ENCODE measurements at places on chromosomes 2 and 18. TPM values are rescaled to one million over a fixed set of nuclear protein-coding genes. Genes with fewer than 3 reads are reported as not detected.

KIF5C gene
- polyA plus RNA-seq = 0.16 TPM

ITPRIPL1 gene
- polyA plus RNA-seq = 1.4 TPM

RIT2 gene
- polyA plus RNA-seq = not detected

AOX1 gene
- 2.8 TPM for polyA plus RNA-seq

PGAP1 gene
- 2.2 TPM for polyA plus RNA-seq

PAX8 gene
- 4.0 TPM for polyA plus RNA-seq

NEU2 gene
- polyA plus RNA-seq = not detected

DIS3L2 gene
- polyA plus RNA-seq = 23.3 TPM

NETO1 gene
- polyA plus RNA-seq = not detected

TEKT4 gene
- 0.02 TPM for polyA plus RNA-seq

EMILIN2 gene
- polyA plus RNA-seq = 1.3 TPM

MROH2A gene
- polyA plus RNA-seq = 0.22 TPM

IL36A gene
- polyA plus RNA-seq = 394 TPM

IL36B gene
- polyA plus RNA-seq = 1.5 TPM

SERPINB3 gene
- 870 TPM for polyA plus RNA-seq

ZNF521 gene
- polyA plus RNA-seq = 0.79 TPM

XPO1 gene
- polyA plus RNA-seq = 43.8 TPM

ERFE gene
- 0.38 TPM for polyA plus RNA-seq

CAPN13 gene
- 0.41 TPM for polyA plus RNA-seq

HOXD13 gene
- polyA plus RNA-seq = not detected

HMSD gene
- polyA plus RNA-seq = 0.26 TPM

BBS5 gene
- 3.0 TPM for polyA plus RNA-seq

IL37 gene
- polyA plus RNA-seq = 0.12 TPM

CDKL4 gene
- not detected for polyA plus RNA-seq

AKAIN1 gene
- polyA plus RNA-seq = not detected

NDUFAF7 gene
- 6.9 TPM for polyA plus RNA-seq

ARHGAP25 gene
- 3.4 TPM for polyA plus RNA-seq

KCNE4 gene
- 0.24 TPM for polyA plus RNA-seq

SERPINB10 gene
- 0.06 TPM for polyA plus RNA-seq

RNF152 gene
- polyA plus RNA-seq = 1.2 TPM

VIT gene
- 2.8 TPM for polyA plus RNA-seq

CCDC148 gene
- polyA plus RNA-seq = 0.13 TPM

TUBA3E gene
- polyA plus RNA-seq = not detected

CD8A gene
- polyA plus RNA-seq = 3.5 TPM

SKOR2 gene
- not detected for polyA plus RNA-seq
